ENCODE measurements at places on chromosomes 4 and X.
A peak's percentile ranks its signal among the peaks of the same experiment; 100 is the strongest.

DNA sequence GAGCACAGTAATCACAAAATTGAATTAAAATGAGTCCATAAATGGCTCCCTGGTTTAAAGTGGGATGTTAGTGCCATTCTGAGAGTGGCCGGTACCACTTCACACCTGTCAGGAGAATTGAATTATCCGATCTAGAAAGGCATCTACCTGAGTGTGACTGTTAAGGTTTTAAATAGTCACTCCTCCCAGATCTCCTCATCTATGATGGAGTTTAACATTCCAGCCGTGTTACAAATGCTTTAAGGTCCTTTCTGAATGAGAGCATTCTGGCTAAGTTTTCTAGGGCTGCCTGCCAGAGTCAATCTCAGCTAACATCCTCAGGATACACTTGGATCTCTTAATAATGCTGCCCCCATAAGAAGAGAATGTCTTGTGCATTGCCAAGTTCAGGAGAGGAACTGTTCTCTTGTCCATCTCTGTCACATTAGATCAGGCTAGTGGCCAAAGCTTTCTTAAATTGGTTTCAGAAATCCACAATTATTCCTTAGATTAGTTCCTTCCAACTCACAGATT is 231.1 kb downstream of the SLC39A8 start:
- no peak for DNase-seq

DNA sequence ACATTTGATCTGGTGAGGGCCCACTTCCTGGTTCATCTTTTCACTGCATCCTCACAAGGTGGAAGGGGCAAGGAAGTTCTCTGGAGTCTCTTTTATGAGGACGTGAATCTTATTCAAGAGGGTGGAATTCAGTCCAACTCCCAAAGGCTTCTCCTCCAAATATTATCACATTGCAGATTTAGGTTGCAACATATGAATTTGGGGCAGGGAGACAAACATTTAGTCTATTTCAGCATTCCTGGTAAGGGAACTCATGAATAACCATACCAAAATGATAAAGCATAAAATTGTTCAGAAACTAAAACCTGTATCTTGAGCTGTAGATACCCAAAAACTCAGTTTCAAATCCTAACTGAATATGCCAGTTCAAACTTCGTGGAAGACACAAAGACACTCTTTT is 246.8 kb downstream of the QDPR start:
- DNase-seq, result no peak

DNA sequence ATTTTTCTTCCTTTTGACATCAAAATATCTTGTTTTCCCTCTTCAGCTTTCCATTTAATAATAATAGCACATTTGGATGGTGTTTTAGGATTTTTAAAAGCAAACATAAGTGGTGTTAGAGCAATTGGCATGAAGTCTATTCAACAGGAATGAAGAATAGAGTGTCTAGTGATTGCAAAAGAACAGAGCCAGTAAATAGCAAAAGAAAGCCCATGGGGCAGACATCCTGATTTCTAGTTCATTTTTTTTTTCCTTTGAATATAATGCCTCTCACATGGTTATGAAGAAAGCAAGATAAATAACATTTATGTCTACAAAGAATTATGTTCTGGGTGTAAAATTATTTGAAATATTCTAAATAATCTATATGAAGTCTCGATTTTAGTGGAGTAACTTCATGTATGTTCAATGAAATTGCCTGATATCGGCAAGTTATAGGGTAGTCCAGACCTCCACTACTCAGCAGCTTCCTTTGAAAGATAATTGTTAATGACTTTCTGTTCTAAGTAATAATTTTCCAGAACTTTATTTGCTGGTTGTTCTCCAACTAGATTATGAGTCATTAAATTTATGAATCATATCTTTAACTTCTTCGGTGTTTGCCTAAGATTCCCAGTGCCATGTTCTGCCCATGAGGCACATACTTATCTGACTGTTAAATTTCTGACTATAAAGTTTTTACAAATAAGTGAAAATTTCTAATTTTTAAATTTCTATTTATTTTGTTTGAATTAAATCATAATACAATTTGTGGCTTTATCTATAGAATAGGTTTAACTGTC is 587.9 kb downstream of the TLL1 start:
- DNase-seq, result no peak

DNA sequence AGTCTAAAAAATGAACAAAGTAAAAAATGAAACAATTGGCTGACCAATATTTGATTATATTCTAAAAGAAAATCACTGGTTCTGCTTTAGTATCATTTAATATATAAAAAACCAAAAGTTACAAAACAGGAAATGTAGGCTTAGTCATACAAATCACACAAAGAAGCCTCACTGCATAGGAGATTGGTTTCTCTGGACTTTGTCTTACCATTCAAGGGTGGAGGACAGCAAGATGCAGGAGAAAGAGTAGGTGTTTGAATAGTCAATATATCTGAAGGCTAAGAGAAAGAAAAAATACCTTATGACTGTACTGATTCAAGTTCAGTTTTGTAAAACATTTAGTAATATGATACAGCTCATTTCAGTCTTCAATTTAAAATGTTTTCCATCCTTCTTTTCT is 28.6 kb upstream of the TAF9B start:
- DNase-seq, result no peak

DNA sequence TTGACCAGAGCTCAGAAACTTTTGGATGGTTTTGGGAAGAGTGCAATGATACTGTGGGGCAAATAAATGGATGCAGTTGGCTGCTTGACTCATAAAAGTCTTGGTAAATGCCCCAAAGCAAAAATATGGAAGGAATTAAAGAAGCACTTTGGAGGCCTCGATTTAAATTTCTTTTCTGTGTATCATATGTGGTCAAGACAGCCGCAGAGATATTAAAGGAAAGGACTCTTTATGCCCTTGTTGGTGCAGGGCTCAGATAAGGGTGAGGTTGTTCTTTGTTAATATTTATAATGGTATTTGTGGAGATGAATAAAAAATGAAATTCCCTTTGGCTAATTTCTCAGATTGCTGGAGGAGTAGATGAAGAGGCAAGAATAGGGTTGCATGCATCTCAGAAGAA is 90.2 kb downstream of the NHS start:
- no peak for DNase-seq

DNA sequence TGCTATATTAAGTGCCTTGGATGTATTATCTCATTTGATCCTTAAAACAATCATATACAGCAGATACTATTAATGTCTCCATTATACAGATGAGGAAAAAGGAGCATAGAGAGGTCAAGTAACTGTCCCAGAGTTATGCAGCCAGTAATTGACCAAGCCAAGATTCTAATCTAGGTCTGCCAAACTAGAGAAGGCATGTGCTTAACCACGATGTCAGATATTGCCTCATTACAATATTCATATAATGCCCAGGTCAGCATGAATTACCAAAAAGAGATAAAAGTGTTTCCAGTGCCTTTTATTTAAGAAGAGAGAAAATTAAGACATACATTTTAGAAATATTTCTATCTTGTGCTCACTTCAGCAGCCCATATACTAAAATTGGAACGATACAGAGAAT is 7.1 kb downstream of the ARHGEF6 start:
- DNase-seq, result no peak

DNA sequence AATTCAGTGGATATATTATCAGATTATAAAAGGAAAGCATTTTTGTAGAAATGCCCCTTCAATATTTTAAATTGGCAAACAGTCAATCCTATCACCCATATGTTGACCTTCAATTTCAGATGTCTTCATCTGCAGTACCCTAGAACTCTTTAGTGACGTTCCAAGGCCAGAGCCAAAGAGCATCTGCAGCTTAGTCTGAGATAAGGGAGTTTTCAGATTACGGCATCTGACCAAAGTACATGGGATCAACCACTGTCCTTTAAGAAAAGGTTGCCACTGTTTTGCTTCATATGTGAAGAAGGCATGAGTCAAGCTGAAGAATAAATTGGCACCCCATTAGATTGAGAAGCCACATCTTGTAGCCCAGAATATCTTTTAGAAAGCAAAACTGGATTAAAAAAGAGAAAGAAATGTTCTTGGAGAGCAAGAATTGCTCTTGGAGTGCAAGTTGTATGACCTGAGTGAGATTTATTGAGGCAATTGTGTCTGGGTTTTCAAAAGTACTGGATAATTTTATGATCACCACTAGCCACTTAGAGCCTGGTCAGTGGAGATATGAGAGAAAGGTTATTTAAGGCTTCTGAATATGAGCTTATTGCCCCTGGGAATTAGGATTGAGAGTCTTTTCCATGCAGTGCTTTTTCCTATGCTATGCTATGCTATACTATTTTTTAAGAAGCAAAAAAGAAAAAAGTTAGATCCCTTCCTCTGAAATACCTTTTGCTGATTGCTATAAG is 251.9 kb upstream of the NR3C2 start:
- no peak for DNase-seq

DNA sequence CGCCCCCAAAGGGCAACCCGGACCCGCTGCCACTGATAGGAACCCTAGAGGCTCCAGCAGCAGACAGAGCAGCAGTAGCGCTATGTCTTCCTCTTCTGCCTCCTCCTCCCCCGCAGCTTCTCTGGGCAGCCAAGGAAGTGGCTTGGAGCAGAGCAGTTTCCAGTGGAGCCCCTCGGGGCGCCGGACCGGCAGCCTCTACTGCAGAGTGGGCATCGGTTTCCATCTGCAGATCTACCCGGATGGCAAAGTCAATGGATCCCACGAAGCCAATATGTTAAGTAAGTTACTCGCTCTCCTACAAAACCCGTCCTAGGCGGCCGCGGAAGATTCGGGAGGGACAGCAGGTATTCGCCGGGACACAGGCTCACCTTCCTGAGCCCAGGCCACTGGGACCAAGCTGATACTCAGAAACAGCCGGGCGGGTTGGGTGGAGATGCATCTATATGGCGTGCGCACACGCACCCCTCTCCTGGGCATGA is 477 bp downstream of the FGF5 start:
- peak; percentile 31 for DNase-seq

DNA sequence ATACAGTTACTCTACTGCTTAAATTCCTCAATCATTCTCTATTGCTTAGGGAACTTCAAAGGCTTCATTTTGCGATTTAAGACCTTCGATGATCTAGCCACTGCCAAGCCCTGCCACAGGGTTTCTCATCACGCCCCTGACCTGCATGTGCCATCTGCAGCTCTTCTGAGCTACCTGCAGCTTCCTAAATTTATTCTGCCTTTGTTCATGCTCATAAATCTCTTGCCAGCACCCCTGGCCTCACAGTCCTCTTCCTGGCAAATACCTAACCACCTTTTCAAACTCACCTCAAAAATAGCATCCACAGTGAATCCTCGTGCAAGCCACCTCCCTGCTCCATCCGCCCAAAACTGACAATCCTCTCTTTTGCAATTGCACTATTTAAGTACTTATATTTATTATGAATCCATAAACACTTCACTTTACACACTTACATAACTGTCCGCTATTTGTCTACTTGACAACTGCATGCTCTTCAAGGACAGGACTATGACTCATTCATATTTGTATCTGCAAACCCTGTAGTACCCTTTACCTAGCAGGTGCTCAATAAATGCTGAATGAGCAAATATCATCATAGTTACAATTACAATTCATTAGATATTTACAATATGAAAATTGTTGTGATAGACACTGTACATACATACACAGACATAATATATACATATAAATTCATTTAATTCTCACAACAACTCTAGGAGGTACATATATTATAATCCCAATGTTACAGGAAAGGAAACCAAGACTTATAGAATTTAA is 280.0 kb upstream of the RASGEF1B start:
- no peak for DNase-seq

DNA sequence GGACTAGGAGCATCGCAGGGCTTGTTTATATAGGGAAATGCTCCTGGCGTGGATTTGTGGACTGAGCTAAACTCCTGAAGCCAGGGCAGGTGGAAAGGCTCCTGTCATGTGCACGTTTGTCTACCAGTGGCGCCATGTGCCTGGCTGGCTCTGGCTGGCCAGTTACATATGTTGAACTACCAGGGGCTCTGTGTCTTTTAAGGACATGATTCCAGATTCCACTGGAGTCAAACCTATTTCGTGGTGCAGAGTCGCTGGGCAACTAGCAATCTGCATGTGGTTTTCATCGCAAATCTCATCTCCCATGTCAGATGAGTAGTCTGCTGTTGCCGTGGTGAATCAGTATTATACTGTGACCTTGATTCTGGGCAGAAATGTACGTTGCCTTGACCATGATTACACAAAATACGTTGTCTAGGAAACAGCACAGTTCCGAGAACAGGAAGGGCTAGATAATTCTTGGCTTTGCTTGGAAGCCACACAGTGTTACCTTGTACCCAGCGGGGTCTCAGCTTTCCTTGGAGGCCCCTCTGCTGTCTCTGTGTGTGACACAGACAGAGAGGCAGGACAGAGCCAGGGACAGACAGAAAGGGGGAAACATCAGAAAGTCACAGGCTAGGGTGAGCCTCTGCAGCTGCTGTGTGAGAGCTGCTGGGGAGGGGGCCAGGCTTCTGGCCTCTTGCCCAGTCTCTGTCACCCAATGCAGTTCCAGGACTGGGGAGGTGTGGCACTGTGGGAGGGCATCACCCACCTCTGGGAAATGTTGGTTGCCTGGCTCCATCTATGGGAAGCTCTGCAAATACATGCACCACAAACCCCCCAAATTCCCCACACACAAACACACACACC is 19.2 kb downstream of the PNMA6E start:
- peak; percentile 11 for DNase-seq

GRCh38 chrX:103517246-103517645 is 2.0 kb downstream of the RAB40A start:
- DNase-seq, result no peak

GRCh38 chr4:167779864-167780263 is 312.5 kb upstream of the ANXA10 start:
- DNase-seq, result no peak

DNA sequence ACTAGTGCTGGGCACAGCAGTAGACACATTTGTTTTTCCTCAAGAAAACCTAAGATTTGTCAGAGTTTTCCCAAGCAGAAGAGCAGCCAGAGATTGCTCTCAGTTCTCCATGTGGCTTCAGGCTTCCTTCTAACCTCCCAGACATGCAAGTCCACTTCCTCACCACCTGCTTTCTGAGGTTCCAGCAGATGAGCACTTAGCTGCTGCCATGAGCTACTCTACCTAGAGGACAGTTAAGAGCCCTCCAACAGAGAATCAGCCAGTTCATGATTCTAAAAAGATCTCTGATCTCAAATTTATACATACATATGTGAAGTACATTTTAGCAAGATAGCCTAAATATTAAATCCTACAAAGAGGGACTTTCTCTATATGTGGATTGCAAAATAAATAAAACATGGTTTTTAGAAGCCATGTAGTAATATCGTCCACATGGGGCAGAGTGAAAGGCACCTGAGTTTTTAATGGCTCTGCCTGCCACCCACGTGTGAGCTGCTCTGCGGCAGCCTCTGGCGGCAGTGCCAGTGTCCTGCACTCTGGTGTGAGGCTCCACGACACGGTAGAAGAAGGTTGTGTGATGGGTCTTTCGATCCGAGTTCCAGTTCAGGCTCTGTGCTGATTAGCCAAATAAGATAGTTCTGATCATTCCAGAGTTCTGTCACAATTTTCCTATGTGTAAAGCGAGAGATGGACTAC is 10.3 kb downstream of the CYP4V2 start:
- DNase-seq, result peak; percentile 46

DNA sequence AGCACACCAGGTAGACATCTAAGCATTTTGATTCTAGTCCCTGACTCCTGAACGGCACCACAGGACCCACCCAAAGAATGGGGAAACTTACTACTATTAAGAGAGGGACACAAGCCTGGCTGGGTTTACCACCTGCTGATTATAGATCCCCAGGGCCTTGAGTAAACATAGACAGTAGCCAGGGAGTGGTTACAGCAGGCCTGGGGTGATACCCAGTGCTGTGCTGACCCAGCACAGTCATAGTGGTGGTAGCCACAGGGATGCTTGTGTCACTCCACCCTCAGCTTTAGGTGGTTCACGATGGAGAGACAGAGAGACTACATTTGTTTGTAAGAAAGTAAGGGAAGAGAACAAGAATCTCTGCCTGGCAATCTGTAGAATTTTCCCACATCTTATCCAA is 11.7 kb downstream of the CYSLTR1 start:
- DNase-seq, result no peak

- peak; percentile 19 for DNase-seq
These were observed 4.8 kb upstream of the CXCL13 start for GRCh38 chr4:77600521-77601451.

Data from endothelial cell (in vitro differentiated cells).